IPS-NIHi11 (cell line): ENCODE measurements at places on chromosomes 7 and 10.

GRCh38 chr10:4398602-4399001, 427.4 kb upstream of the AKR1E2 start:
- no peak for DNase-seq

- peak; percentile 25 for DNase-seq
These were observed 140.7 kb downstream of the DYNC2I1 start for GRCh38 chr7:158997110-158997453.

DNA sequence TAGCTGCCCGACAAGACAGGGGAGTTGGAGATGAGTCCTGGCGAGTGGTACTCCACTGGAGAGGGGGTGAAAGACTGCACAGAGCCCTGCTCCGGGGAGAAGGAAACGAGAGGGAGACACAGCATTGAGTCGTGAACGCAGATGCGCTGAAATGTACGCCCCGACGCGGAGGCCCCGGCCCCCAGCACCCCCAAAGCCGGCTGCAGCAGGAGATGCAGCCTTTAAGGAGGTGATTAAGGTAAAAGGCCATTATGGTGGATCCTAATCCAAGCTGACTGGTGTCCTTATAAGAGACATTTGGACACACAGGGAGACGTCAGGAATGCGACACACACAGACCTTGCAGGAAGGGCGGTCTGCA, 166.3 kb upstream of the IMMP2L start:
- no peak for DNase-seq

DNA sequence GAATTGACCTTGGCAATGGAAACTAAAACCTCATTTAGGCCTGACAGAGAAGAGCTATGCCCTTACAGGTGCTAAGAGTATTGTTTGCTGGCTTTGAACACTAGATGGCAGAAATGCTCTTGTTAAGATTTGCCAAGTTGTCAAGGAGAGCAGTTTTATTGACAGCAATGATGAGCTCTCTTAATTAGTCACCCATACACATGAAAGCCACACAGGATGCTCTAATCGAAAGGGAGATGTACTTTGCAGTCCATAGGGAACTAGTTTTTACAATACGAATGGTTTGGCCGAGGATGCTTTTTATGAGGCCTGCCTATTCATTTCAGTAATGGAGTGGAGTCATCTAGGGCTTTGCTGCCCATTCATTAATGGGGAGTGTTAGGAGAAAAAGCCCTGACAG, 45.4 kb upstream of the MBL2 start:
- peak; percentile 37 for DNase-seq

- DNase-seq: no peak
These were observed 217.9 kb downstream of the GLRX3 start for GRCh38 chr10:130353928-130354572.

GRCh38 chr7:19408706-19409220, 263.5 kb upstream of the FERD3L start:
- no peak for DNase-seq

DNA sequence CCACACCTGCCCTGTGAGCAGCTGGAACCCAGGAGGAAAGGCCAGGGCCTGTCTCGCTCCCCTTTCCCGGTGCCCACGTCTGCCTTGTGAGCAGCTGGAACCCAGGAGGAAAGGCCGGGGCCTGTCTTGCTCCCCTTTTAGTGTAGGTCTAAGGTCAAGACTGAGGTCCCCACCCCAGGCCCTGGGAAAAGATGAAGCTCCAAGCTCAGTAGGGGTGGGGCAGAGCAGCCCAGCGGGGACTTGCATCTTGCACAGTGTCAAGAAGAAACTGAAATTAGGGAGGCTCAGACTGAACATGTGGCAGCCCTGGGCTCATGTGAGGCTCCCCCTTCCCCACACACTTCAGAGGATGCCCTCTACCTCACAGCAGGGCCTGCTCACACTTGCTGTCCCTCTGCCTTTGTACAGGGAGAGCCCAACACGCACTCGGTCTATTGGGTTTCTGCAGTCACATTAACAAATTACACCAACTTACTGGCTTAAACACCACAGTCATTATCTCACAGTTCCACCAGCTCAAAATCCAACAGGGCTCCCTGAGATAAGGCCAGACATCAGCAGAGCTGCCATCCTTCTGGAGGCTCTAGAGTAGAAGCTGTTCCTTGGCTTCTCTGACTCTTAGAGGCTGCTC, 12.4 kb downstream of the POLL start:
- no peak for DNase-seq

- DNase-seq: no peak
These were observed 39.8 kb downstream of the FOXI2 start for GRCh38 chr10:127776816-127777215.

DNA sequence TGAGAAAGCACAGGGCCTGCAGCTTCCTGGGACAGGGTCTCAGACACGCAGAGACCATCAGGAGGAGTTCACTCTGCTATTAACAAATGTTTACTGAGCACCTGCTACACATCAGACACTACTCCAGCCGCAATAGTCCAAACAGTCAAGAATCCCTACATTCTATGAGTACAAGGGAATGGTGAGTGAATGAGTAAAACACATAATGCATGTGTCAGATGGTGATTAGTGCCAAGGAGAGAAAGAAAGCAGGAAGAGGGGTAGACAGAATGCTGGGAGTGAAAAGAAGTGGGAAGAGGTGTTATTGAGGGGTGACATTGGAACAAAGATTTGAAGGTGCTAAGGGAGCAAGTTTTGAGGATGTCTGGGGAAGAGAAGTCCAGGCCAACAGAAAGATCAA, 634.2 kb upstream of the GALNT17 start:
- no peak for DNase-seq

DNA sequence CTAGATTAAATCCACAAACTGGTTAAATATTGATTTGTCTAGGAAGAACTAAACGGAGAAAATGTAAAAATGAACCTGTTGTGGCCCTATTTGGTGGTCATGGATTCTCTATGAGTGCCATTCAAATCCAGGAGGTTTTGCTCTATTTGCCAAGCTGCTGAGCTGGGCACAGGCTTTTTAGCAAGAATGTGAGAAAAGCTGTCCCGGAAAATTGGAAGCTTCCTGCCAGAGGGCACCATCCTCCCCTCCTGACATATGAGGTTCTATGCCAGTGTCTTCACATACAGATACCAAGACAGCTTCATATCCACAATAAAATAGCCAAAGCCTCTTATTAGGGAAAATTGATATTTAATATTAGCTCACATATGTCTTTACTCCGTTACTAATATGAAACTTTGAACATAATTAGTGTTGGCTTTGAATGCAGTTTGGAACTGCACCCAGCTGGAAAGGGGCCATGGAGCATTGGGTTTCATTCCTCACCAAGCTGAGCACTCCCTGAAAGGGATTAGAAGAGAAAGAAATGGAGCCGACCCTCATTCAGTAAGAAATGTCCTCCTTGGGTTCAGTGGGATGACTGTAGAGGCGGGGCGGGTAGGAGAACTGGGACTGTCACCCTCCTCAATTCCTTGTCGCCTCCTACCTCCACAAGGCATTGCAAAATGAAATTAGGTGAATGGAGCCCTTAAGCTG, 47.8 kb downstream of the NRCAM start:
- DNase-seq: no peak

- DNase-seq: no peak
These were observed 50.1 kb upstream of the ADRB1 start for GRCh38 chr10:113993489-113993991.

DNA sequence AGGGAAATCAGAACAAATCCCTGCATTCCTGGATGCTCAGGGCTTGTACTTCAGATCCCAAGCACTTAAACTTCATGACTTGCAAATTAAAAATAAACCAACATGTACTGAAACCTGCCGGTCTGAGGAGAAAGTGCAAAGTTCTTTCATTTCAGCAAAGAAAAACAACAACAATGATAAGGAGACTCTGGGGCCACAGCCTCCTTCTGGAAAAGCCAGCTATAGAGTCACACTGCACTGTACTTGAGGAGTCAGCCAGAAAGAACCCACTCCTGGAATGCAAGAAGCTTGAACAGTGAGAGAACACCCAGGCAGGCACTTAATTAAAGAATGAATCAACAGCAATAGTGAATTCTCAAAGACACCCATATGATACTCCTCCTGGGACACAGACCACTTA, 49.7 kb upstream of the TM9SF3 start:
- no peak for DNase-seq

GRCh38 chr7:21868576-21868850, 77.2 kb downstream of the CDCA7L start:
- no peak for DNase-seq

GRCh38 chr7:82080254-82080927, 310.5 kb upstream of the HGF start:
- DNase-seq: no peak

GRCh38 chr10:354901-355617, 219.8 kb downstream of the ZMYND11 start:
- DNase-seq: no peak

DNA sequence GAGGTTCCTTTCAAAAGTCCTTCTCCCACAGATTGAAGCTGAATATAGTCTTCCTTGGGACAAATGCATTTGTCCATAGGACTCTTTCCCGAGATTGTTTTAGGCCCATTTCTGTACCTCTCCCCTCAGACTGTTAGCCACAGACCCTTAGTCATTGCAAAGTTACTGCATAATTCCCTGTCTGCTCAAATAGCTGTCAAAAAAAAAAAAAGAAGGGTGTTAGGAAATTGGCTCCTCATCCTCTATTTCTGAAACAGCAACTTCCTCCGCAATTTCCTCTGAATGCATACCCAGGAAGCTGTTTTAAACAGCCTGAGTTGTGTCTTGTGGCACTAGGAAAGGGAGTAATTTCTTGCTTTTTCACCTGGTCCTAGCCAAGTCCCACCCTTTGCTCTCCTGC, 5.4 kb downstream of the LRRC4 start:
- DNase-seq: no peak

GRCh38 chr7:122595885-122596284, 103.0 kb downstream of the RNF133 start:
- DNase-seq: no peak

DNA sequence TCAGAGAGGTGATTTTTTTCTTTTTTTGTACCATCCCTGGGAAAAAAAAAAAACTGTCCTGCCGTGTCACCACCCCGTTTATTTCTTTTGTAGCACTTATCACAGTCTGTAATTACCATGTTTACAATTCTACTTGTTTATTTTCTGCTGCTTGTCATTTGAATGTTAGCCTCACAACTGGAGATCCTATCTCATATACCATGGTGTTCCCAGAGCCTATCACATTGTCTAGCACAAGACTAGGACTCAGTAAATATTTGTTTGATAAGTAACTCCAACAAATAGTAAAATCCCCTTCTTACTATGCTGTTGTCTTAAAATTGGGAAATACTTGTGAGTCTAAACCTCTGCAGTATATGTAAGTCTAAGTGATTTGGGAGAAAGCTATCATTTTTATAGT, 36.0 kb downstream of the MKLN1 start:
- DNase-seq: no peak

GRCh38 chr10:1665021-1665661, 72.2 kb downstream of the ADARB2 start:
- no peak for DNase-seq

DNA sequence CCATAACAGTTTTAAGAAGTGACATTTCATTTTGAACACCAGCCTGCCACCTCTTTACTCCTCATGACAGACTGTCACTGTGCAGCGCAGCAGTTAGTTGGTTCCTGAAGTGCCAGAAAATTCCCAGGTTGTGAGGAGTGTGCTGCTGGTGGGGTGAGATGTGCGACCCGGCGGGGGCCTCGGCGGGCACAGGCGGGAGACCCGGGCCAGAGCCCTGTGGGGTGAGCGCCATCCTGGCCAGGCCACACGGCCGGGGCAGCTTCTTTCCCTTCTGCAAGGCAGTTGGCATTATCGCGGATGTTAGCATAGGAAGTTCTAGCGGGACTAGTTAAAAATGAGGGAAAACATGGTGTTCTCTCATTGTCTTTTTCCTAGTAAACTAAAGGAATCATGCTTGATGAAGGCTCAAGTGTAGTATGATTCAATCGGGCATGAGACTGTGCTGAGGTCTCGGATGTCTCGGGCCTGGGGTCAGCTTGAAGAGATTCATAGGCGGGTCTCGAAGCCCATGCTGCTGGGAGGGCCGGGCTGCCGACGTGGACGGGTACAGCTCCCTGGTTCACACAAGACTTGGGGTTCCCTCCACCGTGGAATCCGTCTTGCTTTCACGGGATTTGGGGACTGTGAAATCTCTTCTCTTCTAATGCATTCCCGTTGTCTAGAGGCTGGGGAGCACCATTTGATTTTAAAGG, 56.1 kb downstream of the MGMT start:
- DNase-seq: no peak

DNA sequence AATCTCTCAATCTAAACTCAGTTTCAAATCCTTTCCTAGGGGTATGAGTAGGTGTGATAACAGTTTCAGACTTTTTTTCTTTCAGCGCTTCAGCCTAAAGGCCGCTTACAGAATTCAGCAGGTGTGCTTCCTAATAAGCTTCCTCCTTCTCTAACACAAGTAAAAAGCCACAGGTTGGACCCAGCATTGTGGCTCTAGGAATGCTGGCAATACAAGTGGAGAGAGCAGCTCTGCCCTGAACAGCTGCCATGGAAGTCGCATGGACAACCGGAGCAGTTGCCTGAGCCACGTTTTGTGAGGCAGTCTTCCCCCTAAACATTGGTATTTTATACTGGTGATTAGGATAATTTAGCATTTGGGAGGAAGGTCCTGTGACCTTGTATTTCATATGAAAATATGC, 83.5 kb downstream of the ST7 start:
- no peak for DNase-seq

DNA sequence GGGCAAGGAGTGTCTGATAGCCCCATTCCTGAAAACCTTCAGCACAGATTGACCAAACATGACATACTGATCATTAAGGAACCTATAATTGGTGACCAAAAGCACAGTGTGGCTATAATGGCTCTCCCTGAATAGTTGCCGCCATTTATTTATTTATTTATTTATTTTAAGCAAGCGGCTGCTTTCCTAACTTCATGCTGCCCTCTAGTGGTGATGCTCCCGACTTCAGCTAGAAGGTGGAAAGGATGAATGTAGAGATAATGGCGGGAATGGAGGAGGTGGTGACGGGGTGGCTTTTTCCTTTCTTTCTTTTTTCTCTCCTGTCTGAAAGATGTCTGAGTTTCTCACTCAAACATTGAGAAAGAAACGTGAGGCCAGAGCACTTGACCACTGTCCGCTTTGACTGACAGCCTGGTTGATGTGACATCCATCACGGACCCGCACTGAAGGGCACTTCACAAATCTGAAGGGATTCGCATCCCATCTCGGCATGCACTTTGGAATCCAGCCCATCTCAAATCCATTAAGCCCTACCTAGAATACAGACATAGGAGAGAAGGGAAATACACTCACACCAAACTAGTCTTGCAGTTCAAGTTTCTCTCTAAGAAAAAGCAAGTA, 1090.1 kb downstream of the KCNMA1 start:
- peak; percentile 75 for DNase-seq

- no peak for DNase-seq
These were observed 73.8 kb upstream of the GTF2IRD1 start for GRCh38 chr7:74379938-74380337.

- DNase-seq: no peak
These were observed 9.0 kb downstream of the LRRC27 start for GRCh38 chr10:132341017-132341416.

DNA sequence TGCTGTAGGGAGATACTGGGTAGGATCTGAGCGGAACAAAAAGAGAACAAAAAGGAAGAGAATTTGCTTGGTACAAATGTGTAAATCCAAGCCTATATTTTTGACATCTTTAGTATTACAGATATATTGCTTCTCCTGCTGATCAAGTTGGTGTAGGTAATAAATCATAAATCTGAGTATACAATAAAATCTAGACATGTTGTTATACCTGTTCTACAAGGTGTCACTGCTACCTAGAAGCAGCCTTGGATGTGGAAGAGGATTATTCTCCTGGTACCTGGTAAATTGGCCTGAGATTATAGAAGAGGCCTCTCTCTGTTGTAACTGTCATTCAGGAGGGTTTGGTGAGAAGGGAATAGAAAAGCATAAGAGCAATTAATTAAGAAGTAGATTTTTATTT, 89.9 kb upstream of the LSM8 start:
- no peak for DNase-seq

- DNase-seq: no peak
These were observed 202.8 kb downstream of the BAMBI start for GRCh38 chr10:28879875-28880682.
